Esophagus muscularis mucosa (tissue), 4 donors: ENCODE measurements at places on chromosomes 7 and 10. TPM values are rescaled to one million over a fixed set of nuclear protein-coding genes. Genes with fewer than 3 reads are reported as not detected.

GPR15LG gene
- total RNA-seq, result not detected

LRRN3 gene
- 0.39 TPM for total RNA-seq

DNA sequence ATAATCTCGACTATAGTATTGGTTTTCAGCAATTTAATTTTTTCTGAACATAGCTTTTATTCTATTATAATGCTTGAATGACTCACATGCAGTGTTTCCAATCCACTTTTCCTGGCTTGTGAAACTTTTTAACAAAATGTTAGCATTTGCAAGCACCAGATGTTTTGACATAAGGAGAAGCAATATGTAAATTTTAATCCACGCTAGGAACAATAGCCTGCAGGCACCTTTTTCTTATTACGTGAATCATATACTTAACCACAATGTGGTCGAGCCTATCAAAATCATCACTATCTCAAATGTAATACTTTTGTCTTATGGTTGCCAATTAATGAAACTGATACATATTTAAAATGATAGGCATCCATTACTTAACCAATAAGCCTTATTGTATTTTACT lies 97.1 kb downstream of the TFEC start:
- no peak overlapping the region for H3K4me3 ChIP-seq
- no peak for DNase-seq
- H3K4me1 ChIP-seq, result no peaks in the 10 kb centered on the region
- H3K36me3 ChIP-seq, result no peaks in the 10 kb centered on the region
- no peak overlapping the region for H3K27ac ChIP-seq

DNA sequence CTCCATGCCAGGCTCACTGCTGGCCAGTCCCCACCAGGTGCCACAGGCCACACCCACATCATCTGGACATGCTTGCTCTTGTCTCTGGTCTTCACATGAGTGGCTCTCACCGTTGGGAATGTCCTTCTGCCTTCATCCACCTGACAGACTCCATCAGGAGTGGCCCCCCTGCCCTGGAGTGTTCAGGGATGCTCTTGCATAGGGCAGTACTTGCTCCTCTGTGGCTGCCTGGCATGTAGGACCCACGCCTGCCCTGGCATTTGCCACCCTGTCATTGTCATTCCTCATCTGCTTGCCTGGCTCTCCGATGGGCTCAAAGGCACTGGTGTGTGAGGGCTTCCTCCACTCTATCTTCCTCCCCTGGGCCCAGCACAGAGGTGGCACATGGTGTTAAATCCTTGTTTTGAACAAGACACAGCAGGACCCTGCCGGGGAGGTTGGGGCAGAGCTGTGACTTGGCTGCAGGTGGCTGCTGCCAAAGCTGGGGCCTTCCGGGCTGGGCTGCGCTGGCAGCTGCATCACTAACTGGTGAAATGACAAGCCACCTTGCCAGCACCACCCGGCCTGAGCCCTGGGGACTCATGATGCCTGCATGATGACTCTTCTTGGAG lies 1.8 kb downstream of the SH2D4B start:
- no peak overlapping the region for H3K4me3 ChIP-seq
- H3K27me3 ChIP-seq, result no peaks in the 10 kb centered on the region
- H3K27ac ChIP-seq, result no peak overlapping the region
- DNase-seq, result peak; percentile 79
- no peaks in the 10 kb centered on the region for H3K36me3 ChIP-seq

GRCh38 chr7:74272305-74273038 lies 16.7 kb upstream of the CLIP2 start:
- H3K4me3 ChIP-seq, result peak overlapping the region; percentile 16
- H3K36me3 ChIP-seq, result no peaks in the 10 kb centered on the region
- no peaks in the 10 kb centered on the region for H3K27me3 ChIP-seq
- peak; percentile 93 for DNase-seq
- H3K4me1 ChIP-seq, result peaks cover 5% of the 10 kb centered on the region

DNA sequence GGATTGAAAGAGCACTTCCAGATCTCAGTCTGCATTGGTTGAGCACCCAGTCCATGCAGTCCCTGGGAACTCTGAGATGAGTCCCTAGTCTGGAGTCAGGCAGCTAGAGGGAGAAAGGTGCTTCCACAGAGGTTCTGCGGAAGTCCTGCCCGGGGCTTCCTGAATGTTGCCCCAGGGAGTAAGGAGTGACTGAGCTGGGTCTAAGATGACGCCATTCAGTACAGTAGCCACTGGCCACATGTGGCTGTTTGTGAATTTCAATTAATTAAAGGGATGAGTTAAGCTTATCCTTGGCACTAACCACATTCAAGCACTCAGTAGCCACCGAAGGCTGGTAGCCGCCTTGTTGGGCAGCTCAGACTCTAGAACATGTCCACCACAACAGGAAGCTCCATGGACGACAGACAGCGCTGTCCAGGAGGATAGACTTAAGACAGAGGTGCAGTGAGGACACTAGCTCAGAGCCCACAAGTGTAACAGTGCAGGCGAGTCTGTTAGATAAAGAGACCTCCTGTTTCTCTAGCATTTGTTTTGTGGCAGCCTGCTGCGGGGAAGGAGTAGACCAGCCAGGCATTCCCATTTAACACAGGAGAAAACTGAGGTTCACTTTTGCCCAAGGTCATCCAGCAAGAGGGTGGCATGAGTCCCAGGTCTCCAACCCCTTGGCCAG lies 101.6 kb upstream of the PPIF start:
- no peaks in the 10 kb centered on the region for H3K36me3 ChIP-seq
- DNase-seq, result no peak
- peaks cover 87% of the 10 kb centered on the region for H3K4me1 ChIP-seq
- peak overlapping the region; percentile 80 for H3K27ac ChIP-seq
- H3K27me3 ChIP-seq, result no peaks in the 10 kb centered on the region
- no peak overlapping the region for H3K4me3 ChIP-seq

GRCh38 chr10:94320285-94320914 lies 42.3 kb downstream of the NOC3L start:
- H3K36me3 ChIP-seq, result peaks cover 41% of the 10 kb centered on the region
- DNase-seq, result no peak
- H3K27me3 ChIP-seq, result no peaks in the 10 kb centered on the region
- peaks cover 30% of the 10 kb centered on the region for H3K4me1 ChIP-seq
- H3K4me3 ChIP-seq, result no peak overlapping the region
